Adrenal gland (tissue), 19 donors: ENCODE measurements at places on chromosomes 12 and 14.

- DNase-seq, result no peak
Measured at GRCh38 chr14:44494137-44494536, 12.9 kb downstream of the FSCB start.

DNA sequence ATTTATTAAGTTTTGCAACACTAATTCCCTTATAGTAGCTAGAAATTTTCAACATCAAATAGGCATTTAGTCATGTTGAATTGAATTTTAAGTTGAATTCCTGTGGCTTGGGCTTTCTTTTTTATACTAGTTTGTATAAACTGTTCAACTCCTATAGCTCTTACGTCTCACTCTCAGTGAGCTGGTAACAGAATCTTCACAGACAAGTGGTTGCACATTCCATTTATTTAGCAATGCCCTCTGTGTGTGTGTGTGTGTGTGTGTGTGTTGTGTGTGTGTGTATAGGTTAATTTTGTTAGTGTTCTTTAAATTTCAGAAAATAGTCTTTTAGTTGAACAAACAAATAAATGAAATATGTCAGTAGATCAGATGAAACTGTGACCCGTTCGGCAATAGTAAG, 425.0 kb downstream of the NPAS3 start:
- DNase-seq, result no peak

- DNase-seq, result no peak
Measured at GRCh38 chr12:68608191-68608590, 2.5 kb upstream of the RAP1B start.

- no peak for DNase-seq
Measured at GRCh38 chr12:131829791-131830334, 1.7 kb downstream of the MMP17 start.

DNA sequence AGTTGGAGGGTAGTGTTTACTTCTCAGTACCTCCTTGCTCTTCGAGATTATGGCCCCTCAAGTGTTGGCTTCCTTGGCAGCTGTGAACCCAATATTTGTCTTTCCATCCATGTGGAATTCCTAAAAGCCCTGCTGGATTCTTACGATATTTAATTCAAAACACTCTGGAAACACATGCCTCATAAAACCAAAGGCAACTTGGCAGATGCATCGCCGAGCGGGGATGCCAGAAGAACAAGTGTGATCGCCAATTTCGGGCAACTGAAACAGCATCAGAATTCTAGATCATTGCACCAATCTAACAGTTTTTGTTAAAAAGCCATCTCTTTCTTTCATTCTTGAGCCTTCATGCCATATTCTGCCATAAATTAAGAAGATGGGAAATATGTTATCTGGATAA, 934.4 kb downstream of the AACS start:
- DNase-seq, result no peak

DNA sequence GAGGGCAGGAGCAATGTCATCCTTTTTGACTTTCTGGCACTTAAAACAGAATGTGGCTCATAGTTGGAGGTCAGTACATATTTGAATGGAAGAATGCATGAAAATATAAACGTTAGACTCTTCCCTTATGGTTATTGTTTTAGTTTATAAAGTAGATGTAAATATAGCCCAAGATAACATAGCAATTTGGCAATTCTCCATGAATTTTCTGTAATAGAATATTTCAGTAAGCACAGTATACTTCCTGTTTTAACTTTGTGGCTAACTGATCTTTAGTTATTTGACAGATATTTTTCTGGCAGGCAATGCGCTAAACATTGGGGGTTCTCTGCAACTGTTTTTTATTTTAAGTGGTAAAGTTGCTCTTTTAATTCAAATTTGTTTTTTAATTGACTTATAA, 763.0 kb downstream of the NRXN3 start:
- DNase-seq, result no peak

- DNase-seq, result peak; percentile 24
Measured at GRCh38 chr12:40158592-40159111, 52.8 kb upstream of the SLC2A13 start.

- DNase-seq, result no peak
Measured at GRCh38 chr12:123006977-123007376, 26.5 kb downstream of the ARL6IP4 start.

DNA sequence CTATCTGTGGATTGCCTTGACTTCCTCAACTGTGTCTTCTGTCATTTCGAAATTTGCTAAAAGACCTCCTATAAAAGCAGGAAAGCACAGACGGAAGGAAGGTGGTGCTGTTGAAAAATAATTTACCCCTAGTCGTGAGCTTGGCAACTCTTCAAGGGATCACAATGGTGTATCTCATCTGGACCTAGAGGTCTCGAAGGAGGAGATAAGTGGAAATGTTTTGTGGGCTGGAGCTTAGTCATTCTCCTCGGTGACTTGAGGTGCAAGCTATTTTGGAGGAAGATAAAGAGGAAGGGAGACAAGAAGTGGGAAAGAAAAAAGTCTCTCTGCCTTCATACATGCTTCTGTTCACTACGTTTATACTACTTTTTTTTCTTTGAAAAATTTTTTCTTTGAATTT, 89.9 kb downstream of the FLRT2 start:
- DNase-seq, result no peak

DNA sequence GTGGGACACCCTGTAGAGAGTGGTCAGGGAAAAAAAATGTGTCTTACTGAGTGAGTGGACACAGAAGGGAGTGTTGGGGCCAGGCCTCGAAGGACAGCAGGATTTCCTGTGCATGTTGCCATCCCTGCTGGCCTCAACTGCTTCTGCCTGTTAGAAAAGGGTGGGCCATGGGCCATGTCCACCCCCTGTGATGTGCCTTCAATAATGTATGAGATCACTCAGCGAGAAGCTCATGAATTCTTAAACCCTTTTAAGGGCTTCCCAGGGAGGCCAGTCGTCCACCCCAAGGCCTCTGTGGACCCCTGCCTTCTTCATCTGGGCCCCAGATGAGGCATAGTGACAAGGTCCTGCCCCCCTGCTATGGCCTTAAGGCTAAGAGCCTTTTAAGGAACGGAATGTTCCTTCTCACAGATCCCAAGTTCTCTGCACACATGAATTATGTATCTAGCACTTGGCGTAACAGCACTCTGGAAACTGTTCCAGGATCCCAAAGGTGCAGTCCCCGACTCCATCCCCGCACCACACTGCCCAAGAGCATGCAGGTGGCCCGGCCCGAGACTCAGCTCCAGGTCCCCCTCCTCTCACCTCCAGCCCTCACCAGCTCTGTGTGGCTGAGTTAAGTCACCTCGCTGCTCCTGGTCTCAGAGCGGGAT, 8.9 kb upstream of the C14orf132 start:
- no peak for DNase-seq

DNA sequence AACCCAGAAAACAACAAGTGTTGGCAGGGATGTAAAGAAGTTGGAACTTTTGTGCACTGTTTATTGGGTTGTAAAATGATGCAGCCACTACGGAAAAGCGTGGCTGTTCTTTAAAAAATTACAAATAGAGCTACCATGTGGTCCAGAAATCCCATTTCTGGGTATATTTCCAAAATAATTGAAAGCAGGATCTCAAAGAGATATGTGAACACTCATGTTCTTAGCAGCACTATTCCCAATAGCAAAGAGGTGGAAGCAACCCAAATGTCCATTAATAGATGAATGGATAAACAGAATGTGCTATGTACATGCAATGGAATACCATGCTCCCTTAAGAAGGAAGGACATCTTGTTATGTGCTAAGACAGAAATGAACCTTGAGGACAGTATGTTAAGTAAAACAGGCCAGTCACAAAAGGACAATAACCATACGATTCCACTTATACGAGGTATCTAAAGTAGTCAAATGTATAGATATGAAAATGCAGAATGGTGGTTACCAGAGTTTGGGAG, 249.5 kb downstream of the PHLDA1 start:
- no peak for DNase-seq

DNA sequence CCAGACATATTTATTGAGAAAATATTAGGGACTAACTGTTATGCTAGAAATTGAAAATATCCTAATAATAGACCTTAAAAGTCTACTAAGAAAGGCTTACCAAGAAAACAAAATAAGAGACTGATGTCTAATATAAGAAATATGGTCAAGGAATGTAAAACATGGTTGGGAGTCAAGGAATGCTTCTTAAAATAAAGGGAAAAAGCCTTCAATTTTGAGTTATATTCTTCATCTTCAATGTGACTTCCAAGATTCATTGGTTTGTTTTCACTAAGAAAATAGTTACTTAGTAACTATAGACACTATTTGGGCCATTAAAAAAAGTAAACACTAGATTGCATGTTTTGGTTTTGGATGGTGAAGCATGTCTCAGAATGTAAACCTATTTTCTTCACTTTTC, 88.1 kb upstream of the ETV6 start:
- DNase-seq, result no peak

DNA sequence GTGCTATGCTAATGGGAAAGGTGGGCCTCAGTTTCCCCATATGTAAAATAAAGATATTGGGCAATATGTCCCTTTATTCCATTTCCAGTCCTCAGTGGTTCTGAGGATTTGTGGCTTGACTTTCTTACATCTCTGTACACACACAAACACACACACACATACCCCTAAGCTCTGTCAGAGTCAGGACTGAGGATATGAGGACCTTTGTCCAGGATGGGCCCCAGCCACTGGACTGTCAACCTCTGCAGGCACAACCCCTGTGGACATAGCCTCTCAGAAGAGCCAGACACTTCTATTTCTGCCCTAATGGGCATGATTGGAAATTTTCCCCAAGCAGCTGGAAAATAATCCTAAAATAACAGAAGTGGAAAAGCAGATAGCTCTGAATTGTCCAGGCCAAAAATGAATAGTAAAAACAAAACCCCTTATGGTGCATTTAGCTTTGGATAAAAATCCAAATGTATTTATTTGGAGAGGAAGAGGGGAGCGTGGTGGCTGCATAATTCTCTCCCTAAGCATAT, 50.2 kb downstream of the RIN3 start:
- no peak for DNase-seq

DNA sequence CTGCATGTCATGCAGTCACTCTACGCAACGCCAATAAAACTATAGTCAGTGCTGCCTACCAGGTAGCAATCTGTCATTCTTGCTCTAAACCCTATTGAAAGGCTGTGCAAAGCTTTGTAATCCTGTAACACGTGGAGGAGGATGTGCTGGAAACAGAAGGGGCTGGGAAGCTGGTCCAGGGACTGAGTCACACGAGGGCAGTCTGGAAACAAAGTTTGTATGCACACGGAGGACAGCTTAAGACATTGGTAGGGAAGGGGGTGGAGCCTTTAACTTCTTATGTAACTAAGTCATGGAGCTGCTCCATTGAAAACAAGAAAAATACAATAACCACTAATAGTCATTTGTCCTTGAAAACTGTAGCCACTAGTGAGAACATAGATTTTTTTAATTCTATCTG, 128.0 kb downstream of the BCAT1 start:
- DNase-seq, result no peak

DNA sequence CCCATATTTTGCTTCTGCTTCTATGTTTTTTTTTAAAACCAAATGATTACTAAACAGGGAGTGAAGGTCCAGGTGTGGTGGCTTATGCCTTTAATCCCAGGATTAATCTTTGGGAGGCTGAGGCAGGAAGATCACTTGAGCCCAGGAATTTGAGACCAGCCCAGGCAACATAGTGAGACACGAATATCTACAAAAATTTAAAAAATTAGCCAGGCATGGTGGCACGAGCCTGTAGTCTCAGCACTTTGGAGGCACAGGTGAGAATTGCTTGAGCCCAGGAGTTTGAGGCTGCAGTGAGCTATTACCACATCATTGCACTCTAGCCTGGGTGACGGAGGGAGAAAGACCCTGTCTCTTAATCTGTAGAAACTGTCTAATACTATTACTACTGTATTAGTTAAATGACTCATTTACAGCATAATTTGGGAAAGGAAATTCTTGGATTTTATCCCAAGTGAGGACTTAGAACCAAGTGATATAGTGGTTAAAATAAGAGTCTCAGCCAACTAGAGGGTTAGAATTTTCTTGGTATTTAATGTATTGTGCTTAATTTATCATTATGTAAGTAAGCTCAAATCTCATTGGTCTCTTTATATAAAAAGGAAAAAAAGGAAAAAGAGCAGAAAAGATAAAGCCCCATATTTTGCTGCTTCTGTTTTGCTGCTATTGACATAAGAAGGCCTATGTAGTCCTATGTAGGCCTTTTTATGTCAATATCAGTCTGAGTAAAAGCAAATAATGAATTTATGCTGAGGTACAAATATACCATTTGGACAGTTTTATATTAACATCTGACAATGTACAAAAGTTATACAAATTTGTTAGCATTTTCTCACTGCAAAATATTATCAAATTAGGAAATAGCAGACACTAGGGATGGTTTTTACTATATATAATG, 163.4 kb downstream of the RAD51B start:
- no peak for DNase-seq

DNA sequence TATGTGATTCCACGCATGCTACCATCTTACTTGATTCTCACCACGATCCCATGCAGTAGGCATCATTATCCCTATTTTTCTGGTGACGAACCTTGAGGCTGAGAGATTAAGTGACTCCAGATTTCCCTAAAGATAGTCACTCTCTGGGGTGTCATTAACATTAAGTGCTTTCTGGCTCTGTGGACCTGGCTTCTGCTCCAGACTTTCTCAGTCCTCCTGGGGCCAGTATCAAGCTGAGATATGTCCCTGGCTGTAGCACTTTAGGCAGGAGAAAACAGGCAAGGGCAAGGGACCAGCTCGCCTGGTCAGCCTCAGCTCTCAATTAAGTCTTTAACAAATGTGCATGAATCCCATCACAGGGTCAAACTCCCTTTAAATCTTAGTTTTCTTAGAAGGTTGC, 38.3 kb upstream of the PRB2 start:
- DNase-seq, result no peak

DNA sequence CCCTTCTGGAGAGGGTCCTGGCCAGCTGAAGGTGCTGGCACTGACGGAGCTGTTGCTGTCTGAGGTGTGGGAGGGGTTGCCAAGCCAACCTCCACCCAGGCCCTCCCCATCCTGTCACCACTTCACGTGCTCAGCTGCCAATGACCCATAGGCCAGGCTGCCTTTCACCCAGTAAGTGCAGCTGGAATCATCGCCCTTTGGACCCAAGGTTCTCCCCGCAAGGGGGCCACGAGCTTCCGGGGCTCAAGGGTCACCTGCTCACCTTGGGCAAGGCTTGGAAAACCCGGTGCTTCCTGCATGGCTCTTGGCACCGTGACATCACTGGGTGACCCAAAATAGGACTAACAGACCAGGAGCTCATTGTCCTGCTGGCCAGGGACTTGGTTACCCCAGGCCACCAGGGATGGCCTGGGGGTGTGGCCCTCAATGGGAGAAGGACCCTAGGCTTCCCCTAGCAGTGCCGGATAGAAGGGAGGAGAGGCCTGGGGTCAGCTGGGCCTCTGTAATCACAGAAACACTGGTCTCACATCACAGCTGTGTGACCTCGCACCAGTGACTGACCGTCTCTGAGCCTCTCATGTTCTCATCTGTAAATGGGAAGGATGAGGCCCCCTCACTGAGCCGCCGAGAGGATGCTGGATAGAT, 51.3 kb downstream of the CCDC85C start:
- no peak for DNase-seq

GRCh38 chr14:101499080-101499479, 62.2 kb upstream of the DIO3 start:
- peak; percentile 4 for DNase-seq

DNA sequence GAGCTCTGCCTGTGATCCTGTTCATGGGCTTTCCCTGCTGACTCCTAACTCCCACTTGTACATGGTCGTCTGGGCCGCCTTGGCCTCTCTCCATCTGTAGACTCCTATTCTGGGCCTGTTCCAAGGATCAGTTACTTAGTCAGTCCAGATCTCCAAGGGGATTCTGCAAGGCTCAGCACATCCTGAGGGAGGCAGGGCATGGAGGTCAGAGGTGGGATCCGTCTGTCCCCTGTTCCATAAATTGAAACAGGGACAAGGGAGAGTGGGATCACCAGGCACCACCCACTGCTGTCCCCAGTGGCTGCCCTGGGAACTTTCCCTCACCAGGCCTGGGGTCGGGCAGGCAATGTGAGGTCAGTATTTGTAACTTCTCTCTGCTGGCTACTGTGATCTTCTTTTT, 43.5 kb downstream of the KCTD10 start:
- DNase-seq, result peak; percentile 38
